Epithelial cell of prostate (primary cell): ENCODE measurements at places on chromosomes 2 and 18.

GRCh38 chr18:55369346-55369745 is 218.6 kb downstream of the TCF4 start:
- DNase-seq, result no peak

DNA sequence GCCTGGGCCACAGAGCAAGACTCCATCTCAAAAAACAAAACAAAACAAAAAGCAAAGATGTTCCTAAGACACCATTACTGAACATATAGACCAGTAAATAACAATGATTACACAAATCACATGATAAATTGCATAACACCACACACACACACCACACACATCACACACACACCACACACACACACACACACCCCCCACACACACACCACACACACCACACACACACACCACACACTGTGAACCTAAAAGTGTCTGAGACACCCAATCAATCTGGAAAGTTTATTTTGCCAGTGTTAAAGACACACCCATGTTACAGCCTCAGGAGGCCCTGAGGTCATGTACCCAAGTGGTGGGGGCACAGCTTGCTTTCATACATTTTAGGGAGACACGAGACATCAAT is 62.6 kb upstream of the ASAP2 start:
- DNase-seq, result no peak

DNA sequence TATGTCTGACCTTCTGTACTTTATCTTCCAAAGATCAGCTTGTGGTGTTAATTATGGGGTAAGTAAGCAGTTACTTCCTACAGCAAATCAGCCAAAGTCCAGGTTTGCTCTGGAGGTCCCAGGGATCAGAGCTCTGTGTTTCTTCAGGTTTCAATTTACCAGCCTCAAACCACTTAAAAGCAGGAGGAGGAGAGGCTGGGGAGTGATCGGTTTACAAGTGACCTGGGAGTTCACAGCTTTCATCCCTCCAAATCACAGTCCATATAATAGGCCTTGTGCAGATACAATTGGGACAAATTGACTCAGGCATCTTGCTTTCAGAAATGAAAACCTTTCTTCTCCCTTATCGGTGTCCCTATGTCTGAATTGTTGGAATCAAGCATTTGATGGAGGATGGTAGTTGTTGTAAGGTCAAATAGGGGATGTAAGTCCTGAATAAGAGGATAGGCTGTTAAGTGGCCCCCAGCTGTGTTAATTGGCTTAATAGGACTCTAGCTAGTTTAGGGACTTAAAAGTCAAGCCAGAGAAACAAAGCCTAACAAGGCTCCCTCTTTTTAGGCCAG is 188.0 kb upstream of the NT5C1B start:
- DNase-seq, result no peak

GRCh38 chr2:120669121-120669952 is 66.3 kb upstream of the GLI2 start:
- no peak for DNase-seq

DNA sequence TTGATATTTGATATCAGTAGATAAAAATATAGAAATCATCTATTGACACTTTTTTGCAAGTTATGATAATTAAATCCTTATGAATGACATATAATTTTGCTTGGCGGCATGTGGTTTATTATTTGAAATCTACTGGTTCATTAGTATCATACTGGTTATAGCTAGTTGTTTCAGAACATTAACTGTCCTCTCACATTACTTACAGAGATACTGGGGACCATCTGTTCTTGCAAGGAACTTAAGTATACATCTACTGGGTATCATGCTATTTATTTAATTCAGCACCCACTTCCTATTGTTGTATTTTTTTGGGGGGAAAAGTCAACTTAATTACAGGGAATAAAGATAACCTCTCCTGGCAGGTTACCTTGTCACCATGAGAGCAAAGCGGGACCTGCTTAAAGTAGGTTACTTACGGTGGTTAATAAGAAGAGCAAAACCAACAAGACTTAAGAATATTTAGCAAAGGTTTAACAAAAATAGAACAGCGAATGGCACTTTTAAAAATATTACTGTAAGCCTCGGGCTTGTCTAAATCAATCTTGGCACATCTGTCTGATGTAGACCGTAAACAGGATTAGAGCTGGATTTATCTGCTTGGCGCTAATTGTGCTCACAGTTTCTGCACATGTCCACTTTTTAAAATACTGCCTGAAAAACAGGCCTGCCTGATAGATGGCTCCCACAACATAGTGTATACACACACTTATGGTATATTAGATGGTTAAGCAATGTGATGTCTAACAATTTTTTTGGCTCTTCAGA is 41.8 kb downstream of the CERKL start:
- DNase-seq, result no peak

DNA sequence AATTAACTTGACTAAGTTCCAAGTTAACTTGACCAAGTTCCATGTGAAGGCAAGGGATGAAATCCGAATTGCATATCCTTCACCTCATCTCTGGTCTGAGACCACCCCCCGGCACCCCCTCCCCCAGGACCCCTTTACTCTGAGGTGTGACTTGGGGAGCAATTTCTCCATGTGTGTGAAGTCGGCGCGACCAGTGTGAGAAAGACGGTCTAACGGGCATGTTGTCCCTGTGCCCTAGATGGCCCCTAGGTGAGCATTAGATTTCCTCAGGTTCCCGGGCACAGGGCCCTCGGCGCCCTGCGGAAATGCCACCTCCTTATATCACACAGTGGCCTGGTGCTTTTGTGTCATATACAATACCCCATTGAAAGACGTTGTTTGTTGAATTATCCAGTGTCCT is 137.1 kb downstream of the CTIF start:
- DNase-seq, result no peak

- DNase-seq, result no peak
Measured at GRCh38 chr2:12714391-12715221, 2.1 kb upstream of the TRIB2 start.

DNA sequence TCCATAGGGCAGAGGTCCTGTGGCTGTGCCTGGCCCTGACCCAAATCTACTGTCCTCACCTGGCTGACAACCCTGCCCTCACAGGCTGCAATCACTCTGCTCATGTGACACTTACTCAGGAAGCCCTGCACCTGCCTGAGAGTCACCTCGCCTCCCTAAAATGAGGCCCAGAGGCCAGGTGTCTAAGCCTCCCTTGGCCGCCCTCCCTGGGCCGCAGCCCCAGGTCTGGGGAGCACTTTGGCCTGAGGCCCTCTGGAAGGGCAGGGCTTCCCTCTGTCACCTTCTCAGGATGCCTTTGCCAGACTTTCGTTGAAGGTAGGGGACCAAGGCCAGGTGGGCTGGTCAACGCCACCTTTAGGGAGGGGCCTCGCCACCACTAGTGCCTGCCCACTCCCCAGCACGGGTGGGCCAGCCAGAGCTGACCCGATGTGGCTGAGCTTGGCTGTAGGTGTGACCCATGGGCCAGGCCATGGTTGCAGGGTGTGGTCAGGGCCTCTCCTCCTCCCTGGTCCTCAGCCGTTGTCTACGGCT is 6.1 kb upstream of the GPC1 start:
- no peak for DNase-seq

DNA sequence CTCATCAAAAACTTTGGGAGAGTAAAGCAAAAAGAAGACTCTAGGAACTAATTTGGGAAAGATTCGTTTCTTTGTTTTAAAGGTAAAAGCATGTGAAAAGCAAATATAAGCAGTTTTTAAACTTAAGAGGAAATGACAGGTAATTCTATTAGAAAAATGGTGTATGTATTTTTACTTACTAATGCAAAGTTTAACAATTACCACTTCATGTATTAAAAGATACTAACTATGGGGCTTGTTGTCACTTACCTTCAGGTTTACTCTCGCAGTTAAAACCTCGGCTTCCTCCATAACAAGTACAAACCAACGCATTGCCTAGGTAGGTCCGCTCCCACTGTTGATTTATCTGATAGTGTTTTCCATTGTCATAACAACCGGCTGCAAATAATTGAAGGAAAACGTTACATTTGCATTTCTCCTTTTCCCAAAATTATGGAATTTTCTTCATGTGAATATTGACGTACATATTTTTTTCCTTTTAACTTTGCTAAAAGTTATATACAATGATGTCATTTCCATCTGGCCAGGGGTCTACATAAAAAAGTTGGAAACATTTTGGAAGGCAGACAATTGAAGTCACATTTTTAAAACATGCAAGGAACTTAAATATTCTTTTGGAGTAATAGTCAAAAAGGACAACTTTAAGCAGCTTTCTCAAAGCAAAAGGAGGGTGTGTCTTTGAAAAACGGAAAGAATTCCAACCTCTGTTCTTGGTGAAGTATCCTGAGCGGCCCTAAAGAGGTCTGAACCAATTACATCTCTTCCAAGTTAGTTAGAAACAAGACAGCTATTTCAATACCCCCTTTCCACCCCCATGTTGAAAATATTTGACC is 1.2 kb downstream of the FN1 start:
- DNase-seq, result no peak

GRCh38 chr2:200703127-200703925 is 108.4 kb upstream of the BZW1 start:
- no peak for DNase-seq

- DNase-seq, result no peak
Measured at GRCh38 chr2:42809131-42809818, 16.9 kb upstream of the HAAO start.

GRCh38 chr2:207771421-207771820 is 1.7 kb upstream of the FZD5 start:
- DNase-seq, result no peak

DNA sequence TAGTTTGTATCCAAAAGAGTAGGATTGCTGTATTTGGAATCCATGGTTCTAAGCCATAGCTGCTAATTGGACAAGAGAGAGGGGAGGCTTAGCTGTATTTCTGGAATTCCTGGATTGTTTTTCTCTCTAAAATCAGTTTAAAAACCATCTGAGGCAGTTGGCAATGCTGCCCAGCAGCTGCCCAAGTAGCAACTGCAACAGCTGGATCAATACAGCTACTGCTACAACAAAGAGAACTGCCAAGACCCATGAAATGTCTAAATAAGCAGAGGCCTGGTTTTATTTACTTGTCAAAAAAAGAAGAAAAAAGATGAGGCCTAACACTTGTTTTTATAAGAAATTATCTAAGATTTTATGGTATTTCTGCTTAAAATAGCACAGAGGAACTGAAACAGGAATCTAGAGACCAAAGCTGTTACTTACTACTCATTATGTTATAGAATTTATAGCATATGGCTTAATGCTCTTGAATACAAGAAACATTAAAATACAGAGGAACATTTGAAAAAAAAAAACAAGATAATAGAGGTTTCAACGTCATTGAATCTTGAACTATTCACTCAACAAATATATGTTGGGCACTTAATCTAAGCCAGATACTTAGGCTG is 39.1 kb downstream of the TMEFF2 start:
- DNase-seq, result no peak

- DNase-seq, result peak; percentile 89
Measured at GRCh38 chr2:112805542-112805941, 21.2 kb upstream of the IL1A start.

GRCh38 chr2:101386599-101387150 is 628 bp downstream of the CREG2 start:
- DNase-seq, result no peak

DNA sequence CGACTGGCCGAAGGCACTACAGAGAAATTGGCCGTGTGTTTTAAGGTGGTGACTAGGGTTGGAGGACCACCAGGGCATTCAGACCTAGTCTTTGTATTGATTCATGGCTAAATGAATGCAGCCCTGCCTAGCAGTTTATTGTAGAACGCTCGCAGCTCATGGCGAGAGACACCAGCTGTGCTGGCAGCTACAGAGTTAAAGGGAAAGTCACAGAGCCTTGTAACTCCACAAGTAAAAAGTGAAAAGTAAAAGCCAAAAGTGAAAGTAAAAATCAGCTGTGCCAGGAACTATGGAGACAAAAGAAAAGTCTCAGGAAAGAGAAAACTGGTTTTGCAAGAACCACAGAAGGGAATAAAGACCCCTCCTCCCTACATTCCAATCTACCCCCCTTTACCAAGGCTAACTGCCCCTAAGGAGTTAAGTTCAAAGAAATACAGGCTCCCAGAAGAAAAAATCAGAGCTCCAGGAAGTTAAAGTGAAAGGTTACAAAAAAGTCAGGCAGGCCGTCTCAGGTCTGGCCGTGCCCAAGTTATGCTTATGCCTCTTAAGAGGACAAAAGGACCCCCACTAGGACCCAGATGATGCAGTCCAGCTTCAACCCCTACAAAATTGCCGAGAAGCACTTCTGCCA is 46.4 kb upstream of the SELENOI start:
- DNase-seq, result no peak

- DNase-seq, result no peak
Measured at GRCh38 chr18:12291161-12291560, 16.9 kb upstream of the TUBB6 start.

DNA sequence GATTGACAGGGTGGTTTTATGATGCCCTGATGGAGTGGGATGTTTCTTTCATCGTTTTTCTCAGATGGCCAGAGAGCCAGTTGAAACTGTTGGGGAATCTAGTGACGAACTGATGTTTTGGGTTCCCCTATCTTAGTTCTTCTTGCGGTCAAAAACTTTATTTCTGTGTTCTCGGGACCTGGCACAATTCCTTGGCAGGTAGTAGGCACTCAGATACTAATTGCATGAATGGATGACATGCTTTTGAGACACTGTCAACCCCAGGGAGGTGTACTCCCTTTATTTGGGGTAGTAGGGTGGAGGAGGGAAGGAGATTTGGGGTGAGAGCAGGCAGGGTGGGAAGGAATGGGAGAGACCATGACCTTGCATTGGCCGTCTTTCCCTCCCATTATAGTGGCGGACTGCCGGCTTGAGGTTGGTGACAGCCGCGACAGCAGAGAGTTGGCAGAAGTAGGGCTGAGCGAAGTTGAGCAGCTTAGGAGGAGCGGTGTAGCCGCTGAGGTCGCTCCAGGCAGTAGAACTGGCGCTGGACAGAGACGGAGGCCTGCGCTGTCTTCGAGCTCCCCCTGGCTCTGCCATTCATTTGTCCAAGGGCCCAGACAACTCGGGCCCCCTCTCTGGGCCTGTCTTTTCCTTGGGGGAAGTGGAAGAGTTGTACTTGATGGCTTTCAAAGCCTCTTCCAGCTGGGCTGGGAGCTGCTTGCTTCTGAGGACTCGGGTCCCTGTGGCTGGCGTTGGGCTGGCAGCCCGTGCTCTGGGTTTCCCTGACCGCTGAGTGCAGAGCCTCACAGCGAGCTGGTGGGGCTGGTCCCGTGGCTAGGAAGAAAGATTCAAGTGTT is 2.6 kb downstream of the TET3 start:
- DNase-seq, result no peak

DNA sequence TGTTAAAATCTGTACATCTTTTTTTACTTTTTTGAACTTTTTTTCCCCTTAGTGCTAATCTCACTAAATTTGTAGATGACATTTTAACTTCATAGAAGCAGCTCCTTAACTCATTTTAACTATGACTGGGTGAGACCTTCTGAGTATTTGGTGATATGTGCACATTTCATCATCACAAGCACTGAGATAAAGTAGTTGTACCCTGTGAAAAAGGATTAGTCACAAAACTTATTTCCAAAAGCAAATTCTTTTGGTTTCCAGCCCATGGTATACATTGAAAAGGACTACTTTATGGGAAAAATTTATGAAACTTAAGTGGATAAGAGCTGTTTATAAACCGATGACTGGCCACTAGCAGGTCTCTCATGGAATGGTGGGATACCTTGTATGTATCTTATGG is 581.5 kb downstream of the PLCL1 start:
- no peak for DNase-seq

DNA sequence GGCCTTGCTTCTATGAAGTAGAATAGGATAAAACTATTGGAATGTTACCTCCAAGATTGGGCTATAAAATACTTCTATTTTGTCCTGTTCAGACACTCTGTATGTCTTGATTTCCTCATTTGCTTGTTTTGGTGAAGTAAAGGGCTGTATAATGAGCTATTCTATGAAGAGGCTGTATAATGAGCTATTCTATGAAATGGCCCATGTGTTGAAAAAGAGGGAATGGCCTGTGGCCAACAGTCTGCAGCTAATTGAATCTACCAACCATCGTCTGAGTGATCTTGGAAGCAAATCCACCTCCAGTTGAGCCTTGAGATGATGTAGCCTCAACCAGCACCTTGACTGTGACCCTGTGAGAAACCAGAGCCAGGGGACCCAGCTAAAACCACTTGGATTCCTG is 3.8 kb upstream of the SGPP2 start:
- DNase-seq, result no peak
